ENCODE measurements at places on chromosomes 2 and 18.

DNA sequence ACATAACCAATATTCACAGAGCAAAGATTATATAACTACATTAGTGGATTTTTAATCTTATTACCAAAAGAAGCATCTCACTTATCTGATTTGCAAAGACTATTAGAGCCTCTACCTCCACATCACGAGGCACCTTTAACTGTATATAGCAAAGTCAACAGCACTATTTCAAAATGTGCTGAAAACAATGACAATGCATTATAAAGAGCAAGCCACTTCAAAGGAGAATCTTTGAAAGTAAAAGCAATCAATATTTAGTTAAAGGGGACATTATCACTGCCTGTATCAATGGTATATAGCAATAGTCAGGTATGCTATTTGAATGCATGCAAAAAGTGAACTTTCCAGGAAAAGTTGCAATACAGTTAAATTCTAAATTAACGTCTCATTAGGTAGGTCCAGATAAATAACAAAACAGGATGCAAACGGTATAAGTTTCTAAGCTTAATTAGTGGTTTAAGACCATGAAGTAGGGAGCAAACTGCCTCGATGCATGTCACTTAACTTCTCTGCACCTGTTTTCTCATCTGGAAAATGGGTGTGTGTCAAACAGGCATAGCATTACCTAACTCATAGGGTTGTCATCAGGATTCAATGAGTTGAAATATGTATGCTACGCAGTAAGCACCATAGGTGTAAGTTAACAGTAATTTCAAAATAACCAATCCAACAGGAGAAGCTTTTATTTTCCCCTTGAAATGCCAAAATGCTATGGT is 31.6 kb downstream of the ATL2 start:
- no peak for DNase-seq

- DNase-seq, result no peak
Observed at GRCh38 chr2:39434233-39434897, 2.7 kb downstream of the MAP4K3 start.

- DNase-seq, result no peak
Observed at GRCh38 chr2:109208071-109208950, 79.3 kb downstream of the SH3RF3 start.

- DNase-seq, result peak; percentile 69
Observed at GRCh38 chr2:156489750-156490465, 53.7 kb downstream of the GPD2 start.

DNA sequence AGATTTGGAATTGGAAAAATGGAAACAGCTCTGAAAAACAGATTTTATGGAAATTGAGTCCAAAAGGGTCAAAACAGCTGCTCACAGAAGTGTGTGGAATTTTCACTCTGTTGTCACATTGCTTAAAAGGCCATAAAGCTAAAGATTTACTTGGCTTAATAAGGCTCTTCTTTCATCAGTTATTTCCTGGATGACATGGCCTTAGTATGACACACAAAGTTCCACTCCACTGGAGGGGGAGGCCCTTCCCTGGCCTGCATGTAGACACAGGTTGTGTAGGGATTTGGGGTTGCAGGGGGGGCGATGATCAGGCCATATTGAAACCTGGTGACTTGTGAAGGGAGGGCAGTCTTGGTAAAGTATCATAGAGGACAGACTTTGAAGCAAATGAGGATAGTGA is 34.0 kb downstream of the TMEM185B start:
- no peak for DNase-seq

- no peak for DNase-seq
Observed at GRCh38 chr2:220574038-220574437, 946.6 kb downstream of the SLC4A3 start.

DNA sequence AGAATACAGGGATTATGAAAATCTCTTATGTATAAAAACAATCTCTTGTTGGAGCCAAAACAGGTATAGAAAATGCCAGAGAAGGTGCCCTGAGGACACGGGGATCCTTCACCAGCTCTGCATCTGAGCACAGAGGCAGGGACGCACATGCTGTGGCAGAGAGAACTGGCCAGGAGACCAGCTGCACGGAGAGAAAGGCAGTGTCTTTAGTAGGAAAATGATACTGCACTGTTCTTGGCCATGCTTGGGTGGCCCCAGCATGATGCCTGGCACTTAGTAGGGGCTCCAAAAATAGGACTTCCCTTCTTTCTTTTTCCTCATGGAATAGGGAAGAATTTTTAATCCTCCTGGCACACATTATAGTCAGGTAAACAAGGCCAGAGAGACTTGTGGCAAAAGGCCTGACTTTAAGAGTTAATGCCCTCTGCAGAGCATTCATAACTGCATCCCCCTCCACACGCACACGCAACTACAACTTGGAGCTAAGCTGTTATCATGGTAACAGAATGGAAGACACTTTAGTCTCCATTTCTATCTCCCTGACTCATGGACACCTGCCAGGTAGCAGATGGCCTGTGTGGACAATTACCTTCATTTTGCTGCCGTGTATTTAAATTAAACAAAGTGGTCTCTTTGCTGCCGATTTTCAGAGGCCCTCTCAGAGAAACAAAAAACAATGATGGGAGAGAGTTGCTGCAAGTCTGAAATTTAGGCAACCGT is 59.7 kb upstream of the DNMT3A start:
- DNase-seq, result no peak

DNA sequence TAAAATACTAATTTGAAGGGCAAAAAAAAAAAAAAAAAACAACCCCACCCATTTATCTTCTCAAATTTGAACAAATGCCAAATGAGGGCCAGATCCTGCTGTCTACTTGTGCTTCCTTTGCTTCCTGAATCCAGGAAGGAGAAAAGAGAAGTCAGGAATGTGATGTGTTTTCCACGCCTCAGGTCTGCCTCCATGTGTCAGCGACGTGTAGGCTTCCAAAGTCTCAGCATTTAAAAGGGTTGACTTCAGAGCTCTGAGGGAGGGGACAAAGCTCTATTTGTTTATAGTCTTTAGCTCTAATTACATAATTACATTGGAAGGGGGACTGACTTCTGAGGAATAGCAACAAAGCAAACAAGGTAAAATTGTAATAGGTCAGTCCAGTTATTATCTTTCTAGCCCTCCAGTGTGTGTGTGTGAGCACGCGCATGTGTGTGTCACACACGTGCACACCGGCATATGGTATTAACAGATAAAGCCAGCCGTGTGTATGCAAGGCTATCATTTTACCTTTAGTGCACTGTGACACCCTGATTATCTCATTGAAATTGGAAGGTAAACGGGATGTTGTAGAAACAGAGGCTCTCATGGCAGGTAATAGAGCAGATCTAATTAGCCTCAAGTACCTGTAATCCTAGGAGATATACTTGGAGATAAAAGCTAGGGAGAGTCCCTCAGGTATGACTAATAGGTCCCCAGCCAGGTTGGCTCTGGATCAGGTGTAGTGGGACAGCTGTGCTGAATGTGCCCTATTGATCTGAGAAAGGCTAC is 911.4 kb upstream of the ZEB2 start:
- DNase-seq, result no peak

DNA sequence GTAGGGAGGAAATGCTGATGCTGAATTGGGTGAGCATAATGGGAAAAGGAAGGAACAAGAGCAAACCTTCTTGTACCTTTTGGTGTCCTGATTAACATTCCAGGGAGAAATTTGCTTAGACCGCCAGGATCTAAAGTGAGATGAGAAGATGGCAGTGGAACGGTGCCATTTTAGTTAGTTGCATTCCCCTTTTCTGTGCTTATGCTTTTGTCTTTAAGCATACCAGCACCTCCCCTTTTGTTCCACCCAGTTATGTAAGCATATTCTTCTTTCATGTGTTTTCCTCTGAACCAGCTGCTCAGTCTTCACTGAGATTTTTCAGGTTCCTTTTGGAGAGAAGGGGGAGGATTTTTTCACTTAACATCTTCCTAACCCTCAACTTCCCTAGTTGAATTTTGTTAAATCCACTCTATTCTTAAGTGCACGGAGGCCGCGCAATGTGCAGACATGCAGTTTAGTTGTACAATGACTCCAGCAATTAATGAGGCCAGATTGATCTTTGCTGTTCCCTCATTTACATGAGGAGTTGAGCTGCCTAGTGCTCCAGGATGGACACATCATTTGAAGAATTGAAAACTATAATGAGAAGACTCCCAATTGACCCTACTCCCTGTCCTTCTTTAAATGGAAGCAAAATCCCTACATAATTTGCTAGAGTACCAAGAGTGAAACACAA is 73.9 kb downstream of the MAP4K4 start:
- DNase-seq, result no peak

- DNase-seq, result peak; percentile 50
Observed at GRCh38 chr2:37894047-37894446, 31.0 kb upstream of the RMDN2 start.

DNA sequence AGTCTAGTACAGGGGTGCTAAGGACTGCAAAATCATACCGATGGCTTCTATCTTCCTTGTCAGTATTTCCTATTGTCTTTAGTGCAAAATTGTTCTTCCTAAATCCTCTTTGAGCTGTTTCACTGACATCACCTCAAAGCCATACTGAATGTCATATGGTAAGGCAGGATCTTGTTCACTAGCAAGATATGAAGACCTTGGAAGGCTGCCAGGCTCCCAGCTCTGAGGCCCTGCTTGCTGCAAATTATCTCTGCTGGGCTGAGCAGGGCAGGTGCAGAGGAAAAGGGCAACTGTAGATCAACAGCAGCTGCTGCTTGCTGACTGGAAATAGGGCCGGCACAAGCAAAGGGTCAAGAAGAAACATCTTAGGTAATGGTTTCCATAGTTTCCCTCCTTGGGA is 58.2 kb downstream of the PMAIP1 start:
- DNase-seq, result no peak

DNA sequence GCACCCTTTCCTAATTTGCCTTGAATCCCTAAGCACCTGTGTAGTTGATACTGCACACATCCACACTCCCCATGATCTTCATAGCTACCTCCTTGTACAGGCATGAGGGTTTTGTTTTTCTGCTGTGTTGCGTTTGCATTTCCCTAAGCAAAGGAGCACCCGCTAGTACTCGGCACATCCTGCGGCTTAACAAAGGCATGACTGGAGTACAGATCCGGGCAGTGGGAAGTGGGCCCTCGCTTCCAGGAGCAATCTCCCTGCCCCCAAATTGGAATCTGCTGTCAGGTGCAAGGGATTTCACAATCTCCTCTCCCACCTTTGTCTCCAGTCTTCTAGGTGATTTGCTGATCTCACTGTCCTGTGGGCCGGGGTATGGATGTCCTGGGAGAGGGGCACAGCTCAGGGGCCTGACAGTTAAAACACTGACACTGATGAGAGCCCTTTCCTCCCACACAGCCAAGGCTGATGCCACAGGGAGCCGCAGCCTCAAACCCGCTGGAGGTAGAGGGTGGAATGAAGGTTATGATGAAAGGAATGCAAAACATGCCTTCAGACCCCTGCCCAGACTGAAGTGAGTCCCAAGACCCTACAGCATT is 98.7 kb upstream of the THOC1 start:
- DNase-seq, result no peak

- no peak for DNase-seq
Observed at GRCh38 chr2:75098856-75099255, 100.5 kb downstream of the TACR1 start.

- DNase-seq, result no peak
Observed at GRCh38 chr2:102888514-102888913, 126.7 kb downstream of the TMEM182 start.

DNA sequence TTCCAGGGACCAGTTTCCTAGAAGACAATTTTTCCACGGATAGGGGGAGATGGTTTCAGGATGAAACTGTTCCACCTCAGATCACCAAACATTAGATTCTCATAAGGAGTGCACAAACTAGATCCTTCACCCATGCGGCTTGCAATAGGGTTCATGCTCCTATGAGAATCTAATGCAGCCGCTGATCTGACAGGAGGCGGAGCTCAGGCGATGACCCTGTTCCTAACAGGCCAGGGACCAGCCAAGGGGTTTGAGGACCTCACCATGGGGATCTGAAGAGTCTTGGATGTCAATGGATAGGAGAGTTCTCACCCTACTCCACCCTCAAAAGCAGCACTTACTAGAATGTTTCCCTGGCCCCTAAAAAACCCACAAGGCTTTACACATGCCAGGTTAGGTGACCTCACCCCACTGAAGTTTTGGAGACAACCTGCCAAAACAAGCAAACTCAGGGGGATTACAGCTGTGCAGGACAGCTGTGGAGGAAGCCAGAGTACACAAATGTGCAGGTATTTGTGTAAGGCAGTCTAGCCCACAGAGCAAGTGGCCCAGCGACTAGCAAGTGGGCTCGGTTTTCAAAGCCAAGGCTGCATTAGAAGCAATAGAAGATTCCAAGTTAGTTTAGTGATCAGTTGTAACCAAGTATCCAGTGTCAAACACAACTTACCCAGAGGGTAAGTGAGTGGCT is 3.9 kb downstream of the EVA1A start:
- DNase-seq, result no peak

- DNase-seq, result peak; percentile 91
Observed at GRCh38 chr2:70851704-70852103, 16.1 kb upstream of the CD207 start.
